ENCODE measurements at places on chromosomes 3 and 15.

DNA sequence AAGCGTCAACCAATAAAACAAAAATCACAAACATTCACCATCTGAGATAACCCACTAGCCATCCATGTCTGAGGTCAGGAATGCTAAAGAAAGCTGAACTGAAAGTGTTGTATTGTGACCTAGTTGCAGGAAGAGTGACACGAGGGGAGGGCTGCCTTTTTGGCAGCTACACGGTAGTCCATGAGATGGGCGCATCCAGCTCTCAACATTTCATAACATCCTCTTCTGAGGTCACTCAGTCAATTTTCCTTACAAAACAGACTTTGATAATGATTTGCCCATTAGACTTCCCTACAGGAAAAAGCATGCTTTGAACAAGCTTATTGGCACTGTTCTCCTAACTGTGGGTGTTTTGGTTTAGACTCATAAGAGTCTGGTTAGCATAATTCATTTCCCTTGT lies 15.4 kb upstream of the SHF start:
- DNase-seq = no peak

- DNase-seq = no peak
Observed at GRCh38 chr3:42652251-42652610, 1.3 kb upstream of the ZBTB47 start.

DNA sequence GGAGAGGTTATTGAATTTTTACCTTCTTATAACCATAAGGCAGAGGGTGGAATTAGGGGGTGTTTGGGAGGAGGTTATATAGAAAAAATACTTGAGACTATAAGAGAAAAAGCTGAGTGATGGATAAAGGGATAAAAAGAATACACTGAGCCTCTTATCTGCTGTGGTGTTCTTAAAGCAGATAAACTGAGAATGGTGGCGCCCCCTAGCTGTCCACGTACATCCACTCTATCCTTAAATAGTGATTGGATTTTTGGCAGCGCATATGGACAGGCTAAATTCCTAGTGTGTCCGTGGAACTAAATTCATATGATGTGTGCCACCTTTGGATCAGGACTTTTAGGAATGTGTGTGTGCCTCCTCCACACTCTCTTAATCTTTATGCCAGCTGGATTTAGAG lies 121.1 kb downstream of the OXSM start:
- DNase-seq = peak; percentile 17

- DNase-seq = no peak
Observed at GRCh38 chr3:29279806-29280205, 1.1 kb upstream of the RBMS3 start.
